Stimulated activated CD8-positive, alpha-beta memory T cell treated with anti-CD3 and anti-CD28 coated beads, Interleukin-7, amount 100 ng/mL, for 4 hours (primary cell): ENCODE measurements at places on chromosomes 4 and X.

DNA sequence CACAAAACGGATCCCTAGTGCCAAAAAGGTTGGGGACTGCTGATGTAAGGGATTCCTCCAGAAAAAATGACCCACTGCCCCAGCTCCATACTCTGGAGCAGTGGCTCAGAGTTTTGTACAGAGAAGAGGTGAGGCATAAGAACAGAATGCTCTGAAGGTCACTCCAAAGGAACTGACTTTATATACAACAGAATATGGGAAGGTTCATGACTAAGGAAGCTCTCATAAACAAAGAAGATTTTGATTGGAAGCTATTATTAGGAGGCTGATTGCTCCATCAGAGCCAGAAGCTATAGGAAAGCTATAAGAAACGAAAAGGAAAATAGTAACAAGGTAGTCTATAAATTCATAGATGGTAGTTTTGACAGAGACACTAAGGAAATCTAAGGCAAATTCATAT, 203.1 kb downstream of the SLC7A11 start:
- DNase-seq, result no peak

DNA sequence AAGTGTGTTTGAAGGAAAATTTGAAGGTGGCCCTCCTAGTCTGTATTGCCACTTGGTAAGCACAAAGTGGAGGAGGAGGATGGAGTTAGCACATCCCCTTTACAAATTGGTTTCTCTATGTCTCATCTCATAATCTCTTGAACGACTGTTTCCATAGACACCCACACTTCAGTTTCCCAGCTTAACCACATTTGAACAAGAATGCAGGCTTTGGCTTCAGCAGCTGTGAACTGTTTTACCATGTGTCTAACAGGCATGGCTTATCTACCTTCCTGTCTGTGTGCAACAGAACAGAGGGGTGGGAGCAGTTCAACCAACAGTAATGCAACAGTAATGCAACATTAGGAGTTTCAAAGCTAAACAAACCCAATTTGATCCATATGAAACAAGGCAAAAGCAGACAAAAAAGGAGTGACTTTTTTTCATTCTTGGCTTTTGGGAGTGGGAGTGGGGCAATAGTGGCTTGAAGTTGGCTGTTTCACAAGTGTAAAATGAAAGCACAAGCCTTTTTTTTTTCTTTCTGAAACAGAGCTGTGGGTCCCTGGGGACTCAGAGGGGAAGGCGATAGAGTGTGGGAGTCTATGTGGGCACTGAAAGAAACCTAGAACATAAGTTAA, 108.0 kb downstream of the ITM2A start:
- DNase-seq, result peak; percentile 43

DNA sequence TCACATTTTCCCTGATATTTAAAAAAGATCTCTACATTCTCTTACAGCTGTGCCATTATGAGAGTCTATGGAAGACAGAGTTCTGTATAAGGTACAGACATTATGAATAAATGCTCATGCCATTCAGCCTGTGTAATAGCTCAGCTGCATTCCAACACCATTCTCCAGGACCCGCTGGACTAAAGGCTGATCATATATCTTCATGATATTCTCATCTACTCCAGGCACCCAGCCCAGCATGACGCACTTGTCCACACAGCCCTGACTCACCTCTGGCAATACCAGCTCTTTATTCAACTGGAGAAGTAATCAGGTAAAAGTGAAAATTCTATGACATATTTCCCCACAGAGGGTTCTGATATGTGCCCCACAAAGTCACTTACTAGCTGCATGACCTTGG, 437.5 kb upstream of the FGF16 start:
- no peak for DNase-seq

DNA sequence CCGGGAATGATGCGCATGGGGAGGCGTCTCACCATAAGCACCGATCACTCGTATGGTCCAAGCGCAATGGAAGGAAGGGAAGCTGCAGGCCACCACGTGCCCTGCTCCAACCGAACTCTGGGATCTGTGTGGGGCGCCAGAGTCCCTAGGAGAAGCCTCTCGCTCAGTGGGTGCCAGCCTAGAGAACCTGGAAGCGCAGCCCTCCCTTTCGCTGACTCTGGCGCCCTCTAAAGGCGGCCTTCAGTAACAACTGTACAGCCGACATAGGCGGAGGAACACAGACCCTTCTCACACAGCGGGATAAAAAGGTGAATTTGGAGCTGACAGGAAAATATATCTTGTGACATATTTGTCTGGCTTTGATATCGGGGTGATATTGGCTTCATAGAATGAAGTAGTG, 76.0 kb downstream of the INTS6L start:
- DNase-seq, result peak; percentile 0

DNA sequence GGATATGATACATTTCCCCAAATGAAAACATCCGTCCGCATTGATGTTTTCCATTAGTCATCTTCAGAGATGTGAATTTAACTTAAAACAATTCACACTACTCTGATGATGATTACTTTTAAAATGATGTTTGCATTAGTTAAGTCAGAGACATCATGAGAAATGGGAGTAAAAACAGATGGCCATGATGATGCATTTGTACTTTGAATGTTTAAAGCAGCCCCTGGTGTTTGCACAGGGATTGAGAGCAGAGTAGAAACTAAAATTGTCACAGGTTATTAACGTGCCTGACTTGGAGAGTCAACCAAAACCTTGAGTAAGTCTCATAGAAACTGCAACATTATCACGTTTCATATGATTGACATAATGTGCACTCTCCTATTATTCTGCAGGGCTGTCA, 117.2 kb downstream of the CFAP299 start:
- no peak for DNase-seq

DNA sequence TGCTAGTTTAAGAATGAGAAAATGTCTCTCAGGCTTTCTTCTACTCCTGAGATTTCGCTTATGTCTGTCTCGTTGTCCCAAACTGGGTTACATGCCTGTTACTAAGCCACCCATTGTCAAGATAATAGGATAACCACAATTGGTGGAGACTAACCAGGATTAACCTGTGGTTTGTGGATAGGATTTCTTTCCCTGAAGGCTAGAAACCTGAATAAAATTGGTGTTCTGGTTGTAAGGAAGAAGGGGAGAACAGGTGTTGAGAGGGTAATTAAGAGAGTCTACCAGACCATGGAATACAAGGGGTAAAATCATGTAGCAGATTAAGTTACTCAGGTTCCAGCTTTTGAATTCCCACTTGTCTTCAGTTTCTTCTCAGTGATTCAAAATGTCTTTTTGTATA, 225.4 kb downstream of the CPE start:
- DNase-seq, result no peak

DNA sequence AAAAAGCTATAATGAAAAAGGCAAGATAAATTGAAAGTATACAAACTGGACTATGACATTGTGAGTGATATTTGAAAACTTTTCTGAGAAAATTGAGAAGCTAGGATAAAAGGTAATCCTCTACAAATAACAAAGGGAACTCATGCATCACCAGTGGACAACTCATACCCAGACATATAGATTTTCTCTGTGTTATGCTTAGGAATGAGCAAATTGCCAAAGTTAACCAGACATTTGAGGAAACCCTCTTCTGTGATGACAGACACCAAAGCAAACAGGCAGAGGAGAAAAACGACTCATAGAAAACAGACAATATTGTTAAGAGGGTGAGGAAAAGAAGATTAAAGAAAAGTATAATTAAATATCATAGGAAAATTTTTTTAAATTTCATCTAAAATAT, 186.5 kb downstream of the MAB21L2 start:
- no peak for DNase-seq

- DNase-seq, result no peak
Observed at GRCh38 chrX:119999087-119999634, 55.6 kb upstream of the NKAP start.

GRCh38 chrX:129606918-129607317, 47.8 kb downstream of the APLN start:
- DNase-seq, result no peak

- no peak for DNase-seq
Observed at GRCh38 chrX:118614150-118614549, 113.3 kb upstream of the IL13RA1 start.
